CD4-positive, CD25-positive, alpha-beta regulatory T cell (primary cell): ENCODE measurements at places on chromosomes 16 and 17. TPM values are rescaled to one million over a fixed set of nuclear protein-coding genes. Genes with fewer than 3 reads are reported as not detected.

COL1A1 gene
- not detected for polyA plus RNA-seq

ANKRD40 gene
- polyA plus RNA-seq: 4.6 TPM

CRHR1 gene
- not detected for polyA plus RNA-seq

C1QL1 gene
- polyA plus RNA-seq: not detected
